Effector CD4-positive, alpha-beta T cell (primary cell): ENCODE measurements at places on chromosomes 11 and 22.

GRCh38 chr22:49190816-49191505 is 636.7 kb downstream of the BRD1 start:
- DNase-seq = no peak

GRCh38 chr11:12554122-12554521 is 120.1 kb upstream of the TEAD1 start:
- no peak for DNase-seq

DNA sequence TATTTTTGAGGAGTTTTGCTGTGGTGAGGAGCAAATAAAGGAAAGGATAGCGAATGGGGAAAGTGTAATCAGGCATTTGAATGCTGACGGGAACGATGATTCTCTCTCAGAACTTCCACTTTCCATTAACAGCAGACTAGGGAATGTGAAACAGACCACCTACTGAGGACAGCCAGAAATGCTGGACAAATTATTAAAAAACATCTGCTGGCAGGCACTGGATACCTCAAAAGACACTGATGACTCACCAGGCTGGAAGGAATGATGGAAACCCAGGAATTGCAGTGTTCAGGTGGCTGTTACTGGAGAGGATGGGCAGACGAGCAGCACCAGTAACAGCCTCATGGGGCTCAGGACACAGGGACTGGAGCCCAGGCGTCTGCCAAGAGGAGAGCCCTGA is 33.4 kb downstream of the PLA2G6 start:
- DNase-seq = no peak

GRCh38 chr11:117127171-117127901 is 16.8 kb upstream of the PAFAH1B2 start:
- no peak for DNase-seq

DNA sequence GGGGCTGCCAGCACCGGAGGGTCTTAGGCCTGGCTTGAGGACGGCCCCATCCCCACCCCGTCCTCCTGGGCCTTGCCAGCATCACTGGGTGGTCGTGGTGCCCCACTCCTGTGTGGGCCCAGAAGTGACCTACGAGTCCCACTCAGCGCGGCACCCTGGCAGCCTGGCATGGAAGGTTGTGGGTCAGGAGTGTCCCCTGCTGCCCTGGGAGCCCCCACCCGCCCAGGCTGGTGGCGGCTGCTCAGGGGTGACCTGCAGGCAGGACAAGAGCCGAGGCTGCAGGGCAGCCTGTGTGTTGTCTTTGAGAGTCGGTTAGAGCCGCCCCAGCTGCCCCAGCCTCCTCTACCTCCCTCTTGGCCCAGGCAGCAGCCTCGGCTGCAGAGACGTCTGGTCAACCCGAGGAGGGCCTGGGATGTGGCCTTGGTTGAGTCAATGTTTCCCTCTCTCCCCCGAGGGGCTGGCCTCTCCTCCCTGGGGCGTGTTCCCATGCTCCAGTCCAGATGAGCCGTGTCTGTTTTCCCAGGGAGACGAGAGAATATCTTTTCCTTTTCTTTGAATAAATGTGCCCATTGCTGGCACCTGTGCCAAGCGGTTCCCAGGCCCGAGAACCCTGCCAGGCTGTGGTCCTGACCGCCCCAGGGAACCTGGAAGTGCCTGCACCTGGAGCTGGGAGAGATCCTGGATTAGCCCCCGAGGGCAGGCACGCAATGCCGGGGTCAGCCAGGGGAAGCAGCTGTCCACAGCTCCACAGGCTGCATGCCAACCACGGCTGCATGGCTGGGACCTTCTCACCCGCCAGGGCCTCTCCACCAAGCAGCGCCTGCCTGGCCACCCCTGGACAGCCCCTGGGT is 35.7 kb upstream of the MUC5AC start:
- DNase-seq = no peak

DNA sequence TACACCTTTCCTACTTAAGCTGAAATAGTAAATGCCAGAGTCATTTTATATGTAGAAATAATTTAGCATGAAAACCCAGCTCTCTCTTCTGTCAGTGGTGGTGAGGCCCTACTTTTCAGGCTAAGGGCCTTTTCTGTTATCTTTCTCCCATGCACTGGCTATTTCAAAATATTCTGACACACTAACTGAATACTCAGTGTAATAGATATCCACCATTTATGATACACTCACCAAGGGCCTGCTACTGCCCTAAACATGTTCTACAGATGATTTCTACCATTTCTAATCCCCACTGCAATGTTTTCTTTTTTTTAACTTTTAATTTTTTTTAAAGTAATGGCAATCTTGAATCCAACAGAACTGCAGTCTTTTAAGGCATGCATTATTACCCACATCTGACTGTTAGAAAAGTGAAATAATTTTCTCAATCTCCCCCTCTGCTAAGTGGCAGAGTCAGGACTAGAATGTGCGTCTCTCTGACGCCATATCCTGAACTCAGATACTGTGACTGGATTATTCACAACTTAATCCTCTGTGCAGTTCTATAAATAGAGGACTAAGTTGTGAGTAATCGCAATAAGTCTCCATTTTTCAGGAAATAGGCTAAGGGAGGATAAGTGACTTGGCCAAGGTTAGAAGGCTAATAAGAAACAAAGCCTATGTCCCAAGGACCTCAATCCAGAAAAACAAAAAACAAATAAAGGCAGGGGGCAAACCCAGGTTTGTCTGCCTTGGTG is 44.0 kb downstream of the GRAMD1B start:
- no peak for DNase-seq

GRCh38 chr11:115660030-115660805 is 156.0 kb upstream of the CADM1 start:
- no peak for DNase-seq

DNA sequence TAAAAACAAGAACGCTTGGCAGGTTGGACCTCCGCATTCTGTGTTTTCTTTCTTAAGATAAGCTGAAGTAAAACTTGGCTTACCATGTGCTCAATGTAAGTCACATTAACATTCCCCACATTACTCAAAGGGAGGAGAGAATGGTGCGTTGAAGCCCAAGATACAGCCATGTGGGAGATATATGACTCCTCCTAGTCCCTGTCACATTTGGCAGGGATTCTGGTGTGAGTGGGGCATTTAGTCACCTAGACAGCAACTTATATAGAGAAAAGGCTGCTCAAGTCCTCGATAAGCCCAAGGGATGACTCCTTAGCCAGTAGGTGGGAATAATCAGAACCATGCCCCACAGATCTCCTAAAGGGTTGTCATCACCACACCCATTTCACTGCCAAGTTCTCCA is 4.6 kb downstream of the PRSS23 start:
- no peak for DNase-seq

GRCh38 chr11:44578279-44578678 is 12.8 kb downstream of the CD82 start:
- no peak for DNase-seq

DNA sequence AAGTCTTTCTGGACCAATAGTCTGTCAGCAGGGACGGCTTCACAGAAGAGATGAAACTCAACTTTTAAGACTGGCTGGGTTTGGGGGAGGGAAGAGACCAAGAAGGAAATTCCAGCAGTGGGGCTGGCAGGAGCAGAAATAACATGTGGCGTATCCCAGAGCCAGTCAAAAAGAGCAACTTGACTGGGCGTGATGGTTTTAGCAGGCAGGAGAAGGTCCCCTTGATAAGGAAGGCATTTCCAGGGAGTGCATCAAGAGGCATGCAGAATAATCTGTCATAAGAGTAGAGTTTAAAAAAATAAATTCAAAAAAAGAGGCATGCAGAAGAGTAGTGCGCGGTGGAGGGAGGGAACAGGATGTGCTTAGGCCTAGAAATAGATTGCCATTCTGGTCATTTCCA is 52.5 kb downstream of the C22orf31 start:
- DNase-seq = no peak

GRCh38 chr11:63470311-63470710 is 20.7 kb downstream of the PLAAT5 start:
- no peak for DNase-seq

GRCh38 chr11:67665541-67666302 is 8.7 kb downstream of the ALDH3B2 start:
- DNase-seq = no peak

- no peak for DNase-seq
Measured at GRCh38 chr11:73258104-73259035, 13.8 kb upstream of the P2RY6 start.
